ENCODE measurements at places on chromosomes 3 and 15.

DNA sequence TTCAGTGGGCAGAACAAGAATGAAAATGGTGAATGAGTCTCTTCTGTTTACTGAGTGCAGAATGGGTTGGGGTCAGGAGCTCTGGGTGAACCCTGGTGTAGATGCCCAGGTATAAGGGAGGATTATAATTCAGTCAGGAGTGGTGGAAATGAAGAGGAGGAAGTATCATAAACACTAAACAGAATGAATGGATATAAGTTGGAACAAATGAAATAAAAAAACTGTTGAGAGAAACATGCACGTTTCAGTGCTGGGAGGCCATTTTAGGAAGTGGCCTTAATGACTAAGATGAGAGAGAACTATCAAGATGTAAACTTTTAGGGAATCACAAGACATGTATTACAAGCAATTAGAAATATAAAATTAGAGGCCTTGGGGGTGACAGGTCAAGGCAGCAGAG lies 32.8 kb upstream of the LEKR1 start:
- DNase-seq, result no peak

- DNase-seq, result no peak
These were observed 217.8 kb downstream of the SHQ1 start for GRCh38 chr3:72630327-72630968.

GRCh38 chr3:139111392-139112229 lies 66.9 kb upstream of the PRR23C start:
- DNase-seq, result peak; percentile 18

DNA sequence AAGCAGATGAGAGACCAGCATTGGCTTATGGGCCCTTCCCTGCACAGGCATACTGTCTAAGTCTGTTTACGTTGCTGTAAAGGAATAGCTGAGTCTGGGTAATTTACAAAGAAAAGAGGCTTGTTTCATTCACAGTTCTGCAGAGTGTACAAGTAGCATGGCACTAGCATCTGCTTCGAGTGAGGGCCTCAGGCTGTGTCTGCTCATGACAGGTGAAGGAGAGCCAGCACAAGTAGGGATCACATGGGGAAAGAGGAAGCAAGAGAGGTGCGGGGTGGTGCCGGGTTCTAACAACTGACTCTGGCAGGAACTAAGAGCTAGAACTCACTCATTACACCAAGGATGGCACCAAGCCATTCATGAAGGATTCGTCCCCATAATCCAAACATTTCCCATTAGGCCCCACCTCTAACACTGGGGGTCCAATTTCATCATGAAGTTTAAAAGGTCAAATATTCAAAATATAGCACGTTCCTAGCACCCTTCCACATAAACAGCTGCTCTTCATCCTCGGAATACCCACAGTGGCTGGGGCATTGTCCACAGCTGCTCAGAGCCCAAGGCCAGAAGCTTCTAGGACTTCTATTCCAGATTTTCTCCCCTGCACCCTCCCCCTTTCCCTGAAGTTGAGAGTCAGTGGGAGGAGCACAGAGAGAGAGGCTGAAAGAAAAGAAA lies 5.6 kb downstream of the RTP3 start:
- DNase-seq, result no peak

GRCh38 chr15:61196156-61196555 lies 32.9 kb downstream of the RORA start:
- DNase-seq, result no peak

Data from NCI-H2029 (cell line).